Smooth muscle cell of trachea (primary cell): ENCODE measurements at places on chromosomes 2 and 18. TPM values are rescaled to one million over a fixed set of nuclear protein-coding genes. Genes with fewer than 3 reads are reported as not detected.

TPGS2 gene
- 180 and 189 TPM in 2 replicates for total RNA-seq

CCDC121 gene
- 1.7 and 3.1 TPM in 2 replicates for total RNA-seq

MC4R gene
- total RNA-seq, result not detected in 2 replicates

CNRIP1 gene
- 23.0 and 28.1 TPM in 2 replicates for total RNA-seq

CD28 gene
- under 0.01 TPM in 1 of 2 replicates, not detected in the other for total RNA-seq

MEX3C gene
- 33.7 and 36.4 TPM in 2 replicates for total RNA-seq

MAP2 gene
- total RNA-seq, result 9.4 and 12.8 TPM in 2 replicates

ACADL gene
- total RNA-seq, result 0.29 and 0.66 TPM in 2 replicates

ERBB4 gene
- 0.15 and 0.17 TPM in 2 replicates for total RNA-seq

TUBA4B gene
- 0.17 TPM in 1 of 2 replicates, not detected in the other for total RNA-seq

HTR2B gene
- 9.8 and 15.3 TPM in 2 replicates for total RNA-seq
